ENCODE measurements at places on chromosomes 2 and 18. TPM values are rescaled to one million over a fixed set of nuclear protein-coding genes. Genes with fewer than 3 reads are reported as not detected.

Gene HOXD10
- 0.23 TPM for polyA plus RNA-seq

DNA sequence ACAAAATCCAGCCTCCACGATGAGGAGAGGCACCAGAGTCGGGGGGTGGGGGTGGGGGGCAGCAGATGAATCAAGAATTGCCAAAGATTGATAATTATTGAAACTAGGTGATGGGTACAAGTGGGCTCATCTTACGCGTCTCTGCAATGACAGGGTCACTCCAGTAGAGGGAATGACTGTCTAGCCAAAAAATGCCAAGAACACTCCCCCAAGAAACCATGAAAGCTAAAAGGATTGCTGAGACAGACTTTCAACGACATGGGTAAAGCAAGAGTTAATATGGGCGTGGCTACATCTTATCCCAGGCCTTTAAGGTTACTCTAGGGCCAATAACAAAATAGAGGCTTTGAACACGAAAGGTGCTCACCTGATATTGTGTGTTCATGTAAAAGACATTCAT, 86.5 kb downstream of the STK39 start:
- no peak for DNase-seq

- no peak for DNase-seq
These were observed 75.6 kb downstream of the COL3A1 start for GRCh38 chr2:189049709-189050164.

- DNase-seq: no peak
These were observed 39.5 kb downstream of the RRM2 start for GRCh38 chr2:10161961-10162441.

GRCh38 chr2:101064868-101065549, 62.9 kb downstream of the RPL31 start:
- peak; percentile 32 for DNase-seq
